T-cell (primary cell): ENCODE measurements at places on chromosomes 7 and 10. TPM values are rescaled to one million over a fixed set of nuclear protein-coding genes. Genes with fewer than 3 reads are reported as not detected.
A peak's percentile ranks its signal among the peaks of the same experiment; 100 is the strongest.

Gene CEP55
- total RNA-seq, result 0.35 TPM

- H3K36me3 ChIP-seq, result no peaks in the 10 kb centered on the region
- H3K27me3 ChIP-seq, result peaks cover 16% of the 10 kb centered on the region
- DNase-seq, result no peak
- no peak overlapping the region for H3K27ac ChIP-seq
- no peak overlapping the region for H3K4me3 ChIP-seq
These were observed 90.4 kb downstream of the PTPRE start for GRCh38 chr10:127997271-127997670.

DNA sequence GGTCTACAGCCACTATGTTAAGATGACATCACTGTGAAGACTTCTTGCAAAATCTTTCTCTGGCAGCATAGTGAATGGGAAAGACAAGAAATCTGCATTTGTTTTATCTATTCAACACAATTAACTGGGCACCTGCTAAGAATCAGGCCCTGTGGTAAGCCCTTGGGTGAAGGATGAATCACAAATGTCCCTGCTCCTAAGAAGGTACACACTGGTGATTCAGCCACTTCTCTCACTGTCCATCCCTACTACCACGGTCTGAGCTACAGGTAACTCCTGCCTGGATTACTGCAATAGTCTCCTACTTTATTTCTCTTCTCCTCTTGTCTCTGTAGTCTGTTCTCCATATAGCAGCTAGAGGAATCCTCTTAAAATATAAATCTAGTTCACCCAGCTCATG lies 116.1 kb downstream of the HIBADH start:
- peaks cover 4% of the 10 kb centered on the region for H3K36me3 ChIP-seq
- no peaks in the 10 kb centered on the region for H3K27me3 ChIP-seq
- no peak for DNase-seq
- H3K4me1 ChIP-seq, result no peaks in the 10 kb centered on the region
- no peak overlapping the region for H3K27ac ChIP-seq

Gene IFIT1B
- not detected for total RNA-seq

Gene NEURL1
- total RNA-seq, result 0.95 TPM

Gene ADAMTS14
- 0.09 TPM for total RNA-seq

DNA sequence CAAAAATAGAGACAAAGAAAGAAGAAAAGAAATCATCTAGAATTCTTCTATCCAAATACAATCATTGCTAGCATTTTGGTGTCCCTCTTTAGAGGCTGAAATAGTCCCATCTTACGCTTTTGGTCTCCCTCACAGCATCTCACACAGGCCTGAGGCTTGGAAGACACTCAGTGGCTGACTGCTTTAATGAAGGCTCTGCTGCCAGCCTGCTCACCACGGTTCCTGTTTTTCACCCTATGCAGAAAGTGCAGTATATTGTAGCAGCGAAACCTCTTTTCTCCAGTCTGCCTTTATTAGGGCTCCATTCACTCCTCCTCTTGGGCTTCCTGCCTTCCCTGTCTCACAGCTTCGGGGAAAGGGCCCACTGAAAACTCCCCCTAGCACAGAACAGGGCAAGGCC lies 102.2 kb downstream of the JCAD start:
- DNase-seq, result no peak
- no peaks in the 10 kb centered on the region for H3K36me3 ChIP-seq
- no peak overlapping the region for H3K4me3 ChIP-seq
- no peaks in the 10 kb centered on the region for H3K4me1 ChIP-seq
- H3K27me3 ChIP-seq, result no peaks in the 10 kb centered on the region

Gene CREB5
- 0.09 TPM for total RNA-seq

DNA sequence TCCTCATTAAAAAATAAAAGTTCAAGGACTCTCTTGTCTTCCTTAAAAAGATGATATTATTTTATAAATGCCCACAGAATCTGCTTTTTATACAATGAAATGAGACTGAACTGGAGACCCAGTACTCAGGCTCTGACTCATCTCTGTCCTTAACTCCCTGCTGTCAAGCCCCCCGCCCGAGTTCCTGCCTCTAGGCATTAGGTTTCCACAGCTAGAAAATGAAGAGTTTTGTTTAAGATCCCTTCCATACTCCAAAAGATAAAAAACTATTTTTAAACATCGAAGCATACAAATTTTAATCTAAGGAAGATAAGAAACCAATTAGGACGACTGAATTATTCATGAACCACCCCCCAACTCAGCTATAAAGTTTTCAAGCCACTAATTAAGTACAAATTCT lies 97.7 kb upstream of the FEZF1 start:
- H3K27me3 ChIP-seq, result no peaks in the 10 kb centered on the region
- H3K36me3 ChIP-seq, result no peaks in the 10 kb centered on the region
- H3K4me1 ChIP-seq, result no peaks in the 10 kb centered on the region
- no peak overlapping the region for H3K4me3 ChIP-seq
- DNase-seq, result no peak

Gene TDRD1
- total RNA-seq, result 0.37 TPM

- no peak overlapping the region for H3K27ac ChIP-seq
- H3K27me3 ChIP-seq, result no peaks in the 10 kb centered on the region
- H3K4me1 ChIP-seq, result no peaks in the 10 kb centered on the region
- no peak for DNase-seq
- H3K4me3 ChIP-seq, result no peak overlapping the region
These were observed 175.8 kb upstream of the SORCS1 start for GRCh38 chr10:107340326-107340725.

- no peaks in the 10 kb centered on the region for H3K4me1 ChIP-seq
- H3K27ac ChIP-seq, result no peak overlapping the region
- peaks cover 2% of the 10 kb centered on the region for H3K27me3 ChIP-seq
- H3K36me3 ChIP-seq, result no peaks in the 10 kb centered on the region
These were observed 42.7 kb upstream of the PPP2R2D start for GRCh38 chr10:131858118-131858515.

Gene CCL24
- total RNA-seq, result not detected

DNA sequence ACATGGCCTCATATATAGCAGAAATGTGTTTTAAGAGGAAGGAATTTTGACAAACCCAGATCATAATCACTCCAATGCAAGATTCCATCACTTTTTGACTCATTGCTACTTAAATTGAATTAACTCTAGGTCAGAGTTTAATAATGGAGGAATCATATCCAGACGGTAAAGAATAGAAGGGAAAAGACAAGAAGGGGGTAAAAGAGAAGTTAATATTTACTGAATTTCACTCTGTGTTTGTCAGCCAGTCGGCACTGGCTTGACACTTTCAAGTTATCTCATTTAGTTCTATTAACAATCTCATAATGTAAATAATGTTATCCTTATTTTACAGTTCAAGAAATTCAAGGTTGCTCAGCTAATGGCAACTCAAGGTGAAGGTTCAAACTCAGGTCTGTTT lies 147.5 kb downstream of the SEMA3A start:
- no peaks in the 10 kb centered on the region for H3K27me3 ChIP-seq
- H3K27ac ChIP-seq, result no peak overlapping the region
- no peaks in the 10 kb centered on the region for H3K36me3 ChIP-seq
- no peak overlapping the region for H3K4me3 ChIP-seq

- no peak overlapping the region for H3K4me3 ChIP-seq
- peaks cover 14% of the 10 kb centered on the region for H3K4me1 ChIP-seq
- peaks cover 2% of the 10 kb centered on the region for H3K36me3 ChIP-seq
- H3K27me3 ChIP-seq, result no peaks in the 10 kb centered on the region
- no peak overlapping the region for H3K27ac ChIP-seq
These were observed 2.7 kb upstream of the CUL2 start for GRCh38 chr10:35092851-35093250.

- peaks cover 13% of the 10 kb centered on the region for H3K36me3 ChIP-seq
- H3K4me1 ChIP-seq, result no peaks in the 10 kb centered on the region
- H3K27ac ChIP-seq, result no peak overlapping the region
- H3K4me3 ChIP-seq, result no peak overlapping the region
- DNase-seq, result no peak
- H3K27me3 ChIP-seq, result no peaks in the 10 kb centered on the region
These were observed 51.3 kb downstream of the ADK start for GRCh38 chr10:74202356-74202755.

DNA sequence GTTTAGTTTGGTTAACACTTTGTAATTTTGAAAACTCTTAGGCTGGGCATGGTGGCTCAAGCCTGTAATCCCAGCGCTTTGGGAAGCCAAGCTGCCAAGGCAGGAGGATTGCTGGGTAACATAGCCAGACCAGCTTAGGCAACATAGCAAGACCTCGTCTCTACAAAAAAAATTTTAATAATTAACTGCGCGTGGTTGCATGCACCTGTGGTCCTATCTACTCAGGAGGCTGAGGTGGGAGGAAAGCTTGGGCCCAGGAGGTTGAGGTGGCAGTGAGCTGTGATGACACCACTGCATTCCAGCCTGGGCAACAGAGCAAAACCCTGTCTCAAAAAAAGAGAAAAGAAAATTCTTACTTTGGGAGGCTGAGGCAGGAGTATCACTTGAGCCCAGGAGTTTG lies 18.2 kb downstream of the MYOZ1 start:
- H3K27ac ChIP-seq, result no peak overlapping the region
- peaks cover 17% of the 10 kb centered on the region for H3K4me1 ChIP-seq

DNA sequence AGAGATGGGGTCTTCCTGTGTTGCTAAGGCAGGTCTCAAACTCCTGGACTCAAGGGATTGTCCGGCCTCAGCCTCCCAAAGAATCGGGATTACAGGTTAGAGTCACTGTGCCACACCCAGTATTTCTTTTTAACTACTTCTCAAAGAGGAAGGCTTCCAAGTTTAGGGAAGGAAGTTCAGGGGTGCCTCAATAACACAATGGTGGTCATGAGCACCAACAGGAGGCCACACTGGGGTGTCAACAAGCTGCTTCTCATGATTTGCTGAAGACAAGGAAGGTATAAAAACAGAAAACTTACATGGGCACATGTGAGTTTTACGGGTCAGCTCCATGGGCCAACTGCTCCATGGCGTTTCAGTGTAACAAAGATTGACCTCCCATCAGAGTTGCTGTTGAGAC lies 160.5 kb downstream of the TNS3 start:
- no peaks in the 10 kb centered on the region for H3K36me3 ChIP-seq
- H3K27ac ChIP-seq, result no peak overlapping the region
- H3K4me3 ChIP-seq, result no peak overlapping the region
- H3K4me1 ChIP-seq, result no peaks in the 10 kb centered on the region
- no peaks in the 10 kb centered on the region for H3K27me3 ChIP-seq

Gene OR2A1
- not detected for total RNA-seq

Gene FEZF1
- total RNA-seq, result not detected

GRCh38 chr7:29019896-29020295 lies 61.8 kb upstream of the TRIL start:
- H3K4me1 ChIP-seq, result no peaks in the 10 kb centered on the region
- no peaks in the 10 kb centered on the region for H3K36me3 ChIP-seq
- no peak for DNase-seq
- H3K27ac ChIP-seq, result no peak overlapping the region
- H3K4me3 ChIP-seq, result no peak overlapping the region
- H3K27me3 ChIP-seq, result peaks cover 11% of the 10 kb centered on the region

- H3K27ac ChIP-seq, result peak within 1 kb of the TSS; percentile 43
- H3K36me3 ChIP-seq, result peaks cover 2% of the 10 kb centered on the region
- DNase-seq, result no peak
- no peaks in the 10 kb centered on the region for H3K27me3 ChIP-seq
These were observed at the start of gene GIMAP5 for GRCh38 chr7:150737265-150738055. GIMAP5 (plus strand) TSS chr7:150737418; CDS start chr7:150740885, 3,467 bp downstream.

Gene ANKRD22
- total RNA-seq, result not detected

Gene NPSR1
- total RNA-seq, result not detected

DNA sequence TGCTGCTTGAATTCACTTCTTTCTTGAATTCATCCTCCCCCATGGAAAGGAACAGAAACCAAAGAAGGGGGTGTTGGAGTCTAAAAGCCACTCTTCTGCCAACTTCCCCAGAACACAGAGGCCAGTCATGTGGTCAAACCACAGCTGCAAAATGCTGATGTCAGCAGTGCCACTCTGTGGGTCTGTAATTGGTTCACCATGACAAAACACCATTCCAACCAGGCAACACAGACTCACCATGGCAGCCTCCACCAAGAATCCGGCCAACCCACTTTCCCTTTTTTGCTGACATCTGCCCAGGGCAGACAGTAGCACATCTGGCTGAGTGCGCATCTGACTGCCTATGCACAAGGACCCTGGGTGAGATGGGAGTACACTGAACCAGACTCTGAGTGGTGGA lies 16.8 kb downstream of the OSBPL3 start:
- H3K4me3 ChIP-seq, result no peak overlapping the region
- H3K27ac ChIP-seq, result no peak overlapping the region
- peaks cover 11% of the 10 kb centered on the region for H3K4me1 ChIP-seq
- H3K27me3 ChIP-seq, result no peaks in the 10 kb centered on the region
- DNase-seq, result no peak
- H3K36me3 ChIP-seq, result no peaks in the 10 kb centered on the region

DNA sequence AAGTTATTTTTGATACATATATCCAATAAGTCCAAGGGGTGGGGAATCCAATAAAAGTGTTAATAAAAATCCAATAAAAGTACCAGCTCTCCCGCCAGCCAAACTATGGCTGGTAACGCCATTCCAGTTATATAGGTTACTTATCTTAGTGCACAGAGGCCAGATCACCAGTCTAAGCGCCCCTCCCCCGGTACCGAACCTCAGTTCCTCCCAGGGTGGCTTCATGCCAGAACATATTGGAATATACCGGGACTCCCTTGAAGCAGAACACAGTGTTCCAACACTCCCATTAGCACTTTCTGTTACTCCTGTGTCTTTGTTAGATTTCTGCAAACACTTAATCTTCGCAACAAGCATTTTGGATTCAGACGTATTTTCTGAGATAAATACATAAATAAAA lies 7.5 kb downstream of the FBH1 start:
- H3K36me3 ChIP-seq, result peaks cover 21% of the 10 kb centered on the region
- no peaks in the 10 kb centered on the region for H3K27me3 ChIP-seq
- H3K27ac ChIP-seq, result no peak overlapping the region
- peaks cover 5% of the 10 kb centered on the region for H3K4me1 ChIP-seq
- no peak overlapping the region for H3K4me3 ChIP-seq

GRCh38 chr7:106054971-106055532 lies 57.1 kb downstream of the SYPL1 start:
- no peaks in the 10 kb centered on the region for H3K36me3 ChIP-seq
- H3K27me3 ChIP-seq, result peaks cover 7% of the 10 kb centered on the region
- no peaks in the 10 kb centered on the region for H3K4me1 ChIP-seq
- no peak overlapping the region for H3K27ac ChIP-seq

DNA sequence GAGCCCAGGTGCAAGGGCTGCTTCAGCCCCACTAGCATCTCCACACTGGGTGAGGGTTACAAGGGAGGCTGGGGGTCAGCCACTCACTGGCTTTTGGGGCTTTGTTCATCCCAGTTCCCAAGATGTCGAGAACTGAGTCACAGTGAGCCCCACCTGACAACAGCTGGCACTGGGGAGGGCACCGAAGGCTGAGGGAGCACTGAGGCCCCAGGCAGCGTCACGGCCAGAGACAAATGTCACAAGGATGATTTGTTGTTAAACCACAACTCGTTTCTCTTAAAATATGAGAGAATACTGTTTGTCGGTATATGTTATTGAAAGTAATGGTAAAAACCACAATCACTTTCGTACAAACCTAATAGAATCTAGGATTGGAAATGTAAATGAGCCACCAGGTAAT lies 219.9 kb downstream of the CELF2 start:
- H3K4me3 ChIP-seq, result no peak overlapping the region
- H3K27me3 ChIP-seq, result no peaks in the 10 kb centered on the region
- H3K27ac ChIP-seq, result peak overlapping the region; percentile 56

GRCh38 chr7:70635633-70636032 lies 496.3 kb upstream of the GALNT17 start:
- no peaks in the 10 kb centered on the region for H3K36me3 ChIP-seq
- H3K27ac ChIP-seq, result no peak overlapping the region
- no peaks in the 10 kb centered on the region for H3K27me3 ChIP-seq
- DNase-seq, result no peak
